ENCODE measurements at places on chromosomes 3 and 15.

GRCh38 chr3:99901200-99901926, 83.7 kb downstream of the CMSS1 start:
- DNase-seq = no peak

DNA sequence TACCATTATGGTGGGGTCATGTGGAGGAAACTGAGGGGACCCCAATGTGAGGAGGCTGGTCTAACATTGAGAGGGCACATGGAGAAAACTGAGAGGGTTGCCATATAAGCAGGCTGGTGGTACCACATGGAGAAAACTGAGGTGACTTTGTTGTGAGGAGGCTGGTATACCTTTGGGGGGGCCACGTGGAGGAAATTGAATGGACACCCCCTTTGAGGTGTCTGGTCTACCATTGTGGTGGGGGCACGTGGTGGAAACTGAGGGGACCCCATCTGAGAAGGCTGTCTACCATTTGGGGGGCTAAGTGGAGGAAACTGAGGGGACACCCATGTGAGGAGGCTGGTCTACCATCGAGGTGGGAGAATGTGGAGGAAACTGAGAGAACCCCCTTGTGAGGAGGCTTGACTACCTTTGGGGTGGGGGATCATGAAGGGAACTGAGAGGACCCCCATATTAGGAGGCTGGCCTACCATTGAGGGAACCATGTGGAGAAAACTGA, 163.8 kb downstream of the FBLN2 start:
- no peak for DNase-seq

GRCh38 chr3:100864471-100865250, 128.6 kb downstream of the ABI3BP start:
- no peak for DNase-seq

GRCh38 chr3:187623285-187623814, 46.8 kb downstream of the SST start:
- DNase-seq = no peak

- no peak for DNase-seq
These were observed 77.5 kb upstream of the PRR23C start for GRCh38 chr3:139122221-139122581.

DNA sequence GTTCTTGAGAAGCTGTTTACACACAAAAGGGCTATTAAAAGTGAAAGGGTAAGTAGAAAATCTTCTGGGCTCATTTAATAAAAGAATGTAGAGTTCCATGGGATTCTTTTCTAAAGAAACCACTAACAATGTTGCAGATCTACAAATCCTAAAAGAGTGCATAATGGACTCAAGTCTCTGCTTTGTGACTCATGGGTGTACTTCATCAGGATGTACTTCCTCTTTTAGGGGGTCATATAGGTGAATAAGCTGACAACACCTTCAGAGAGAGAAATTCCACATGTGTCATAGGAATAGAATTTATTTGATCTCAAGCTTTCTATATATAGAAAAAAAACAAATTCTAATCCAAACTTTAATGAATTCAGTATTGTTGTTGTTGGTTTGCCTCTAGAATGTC, 355.5 kb downstream of the TIGIT start:
- DNase-seq = no peak

GRCh38 chr3:194300382-194300758, 50.8 kb downstream of the CPN2 start:
- no peak for DNase-seq

DNA sequence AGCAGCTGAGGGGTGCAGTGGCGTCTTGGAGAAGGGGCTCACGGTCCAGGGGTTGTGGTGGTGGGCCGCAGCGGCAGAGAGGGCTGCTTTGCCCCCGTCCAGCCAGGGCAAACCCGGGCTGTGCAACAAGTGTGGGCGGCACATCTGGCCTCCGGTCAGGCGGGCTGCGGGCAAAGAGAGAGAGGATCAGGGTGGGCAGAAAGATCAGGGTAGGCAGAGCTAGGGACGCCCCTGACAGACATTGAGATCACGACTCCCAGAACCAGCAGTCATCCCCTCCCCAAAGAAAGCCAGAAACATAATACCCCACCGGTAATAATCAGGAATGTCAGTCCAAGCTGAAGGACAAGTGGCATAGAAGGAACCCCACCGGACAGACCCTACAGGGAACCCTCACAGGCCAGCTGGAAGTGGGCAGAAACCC, 6.8 kb downstream of the GATA2 start:
- no peak for DNase-seq

DNA sequence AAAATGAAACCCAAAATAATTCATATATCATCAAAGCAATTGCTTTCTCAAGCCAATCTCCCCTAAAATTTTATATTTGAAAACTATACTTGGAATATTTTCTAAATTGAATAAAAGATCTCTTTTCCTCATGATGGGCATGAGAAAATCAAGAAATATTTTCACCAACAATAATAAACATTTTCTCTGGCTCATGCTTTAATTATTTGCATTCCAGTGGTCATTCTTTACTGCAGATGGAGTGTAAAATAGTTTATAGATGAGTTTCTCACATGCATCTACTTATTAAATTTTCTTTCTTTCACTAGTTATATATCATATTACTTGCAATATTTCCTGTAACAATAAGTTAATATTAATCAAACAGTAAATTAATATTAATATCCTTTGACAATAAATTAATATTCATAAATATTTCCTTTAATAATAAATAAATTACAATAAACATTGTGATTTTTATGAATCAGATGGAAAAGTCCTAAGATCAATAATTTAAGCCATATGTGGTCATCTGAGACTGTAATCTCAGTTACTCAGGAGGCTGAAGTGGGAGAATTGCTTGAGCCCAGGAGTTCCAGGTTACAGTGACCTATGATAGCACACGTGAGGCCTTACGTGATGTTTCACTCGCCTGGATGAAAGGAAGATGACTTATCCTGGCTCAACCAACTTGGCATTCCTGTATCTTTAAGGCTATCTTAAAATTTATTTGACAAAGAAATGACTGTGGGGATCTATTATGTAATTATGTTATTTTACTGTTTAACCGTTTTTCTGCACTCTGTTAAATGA, 958.8 kb downstream of the ZPLD1 start:
- no peak for DNase-seq

GRCh38 chr15:89112341-89112971, 24.2 kb downstream of the ABHD2 start:
- no peak for DNase-seq

DNA sequence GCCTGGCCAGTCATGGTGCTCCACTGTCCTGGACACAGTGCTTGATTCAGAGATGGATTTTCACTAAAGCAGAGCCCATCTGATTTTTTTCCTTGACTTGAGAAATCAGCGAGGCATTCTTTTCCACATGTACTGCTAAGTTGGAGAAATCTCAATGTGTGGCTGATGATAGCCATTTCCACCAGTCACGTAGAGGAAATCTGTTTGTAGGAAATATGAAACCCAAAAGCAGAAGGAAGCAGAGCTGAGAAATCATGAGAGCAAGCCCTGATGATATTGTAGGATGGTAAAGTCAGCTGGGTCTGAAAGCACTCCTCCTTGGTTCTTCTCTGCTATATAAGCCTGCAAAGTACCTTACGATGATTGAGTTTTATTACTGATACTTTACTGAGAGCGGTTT, 1233.4 kb downstream of the ROBO2 start:
- DNase-seq = no peak

DNA sequence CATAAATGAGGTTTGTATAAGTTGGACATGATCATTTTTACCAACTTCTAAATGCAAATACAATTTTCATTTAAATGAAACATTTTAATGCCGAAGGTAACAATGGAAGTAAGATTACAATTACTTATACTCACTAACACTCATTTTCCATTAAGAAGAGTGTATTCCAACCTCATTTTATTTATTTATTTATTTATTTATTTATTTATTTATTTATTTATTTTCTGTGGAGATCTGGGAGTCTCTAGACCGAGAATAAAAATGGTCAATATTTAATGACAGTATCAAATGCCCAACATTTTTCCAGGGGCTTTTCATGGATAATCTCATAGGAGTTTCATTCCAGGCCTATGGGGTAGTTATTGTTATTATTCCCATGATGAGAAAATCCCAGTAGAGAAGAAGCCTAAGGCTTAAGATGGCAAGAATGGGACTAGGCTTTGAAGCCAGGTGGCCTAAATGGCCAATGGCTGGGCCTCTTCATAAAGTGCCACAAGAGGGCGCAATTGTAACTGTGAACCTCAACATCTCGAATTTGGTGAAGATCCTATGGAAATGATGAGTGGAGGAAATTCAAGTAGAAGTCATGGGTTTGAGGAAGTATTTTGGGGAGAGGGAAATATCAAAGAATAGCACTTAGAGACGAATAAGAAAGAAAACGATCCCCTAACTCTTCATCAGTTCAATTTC, 21.3 kb downstream of the VGLL3 start:
- no peak for DNase-seq

- DNase-seq = no peak
These were observed 79.3 kb downstream of the TNIK start for GRCh38 chr3:171380711-171381425.

DNA sequence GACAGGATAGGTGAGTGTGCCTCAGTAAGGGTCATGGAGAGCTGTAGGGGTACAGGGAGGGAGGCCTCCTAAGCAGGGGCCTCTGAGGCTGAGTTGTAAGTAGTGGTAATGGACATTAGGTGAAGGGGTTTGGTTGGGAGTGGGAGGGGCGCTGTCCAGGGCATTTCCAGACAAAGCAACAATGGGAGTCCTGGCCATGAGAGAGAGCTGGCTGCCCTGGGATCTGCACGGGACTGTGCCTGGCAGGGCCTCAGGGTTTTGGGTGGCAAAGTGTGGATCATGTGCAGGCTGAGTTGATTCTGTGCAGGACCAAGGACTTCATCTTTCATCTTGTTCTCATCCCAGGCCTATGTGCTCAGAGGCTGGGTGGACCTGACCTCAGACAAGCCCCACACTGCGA, 4.6 kb downstream of the TTC21A start:
- no peak for DNase-seq

DNA sequence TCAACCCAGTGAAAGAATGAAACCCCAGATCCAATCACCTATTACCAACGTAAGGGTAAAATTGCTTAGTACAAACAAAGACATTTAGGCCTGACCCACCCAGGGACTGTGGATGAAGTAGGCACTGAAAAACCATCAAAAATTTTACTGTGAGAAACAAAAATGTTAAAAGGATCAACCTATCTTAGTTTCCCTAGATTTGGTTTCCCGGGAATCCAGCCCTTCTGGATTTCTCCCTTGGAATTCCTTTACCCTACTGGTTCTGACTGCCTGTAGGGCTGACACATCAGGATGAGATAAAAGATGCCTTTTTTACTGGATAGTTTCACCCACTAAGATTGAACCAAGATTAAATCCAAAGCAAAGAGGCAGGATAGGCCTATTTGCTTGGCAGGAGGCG, 102.7 kb downstream of the SCAPER start:
- DNase-seq = no peak

- DNase-seq = no peak
These were observed 261.6 kb upstream of the LYSMD4 start for GRCh38 chr15:99994849-99995248.

- no peak for DNase-seq
These were observed 50.1 kb downstream of the CADPS start for GRCh38 chr3:62824965-62825592.

GRCh38 chr3:39184081-39184967, 8.1 kb downstream of the XIRP1 start:
- DNase-seq = no peak

- DNase-seq = no peak
These were observed 381.2 kb upstream of the ATP11B start for GRCh38 chr3:182412066-182412465.

DNA sequence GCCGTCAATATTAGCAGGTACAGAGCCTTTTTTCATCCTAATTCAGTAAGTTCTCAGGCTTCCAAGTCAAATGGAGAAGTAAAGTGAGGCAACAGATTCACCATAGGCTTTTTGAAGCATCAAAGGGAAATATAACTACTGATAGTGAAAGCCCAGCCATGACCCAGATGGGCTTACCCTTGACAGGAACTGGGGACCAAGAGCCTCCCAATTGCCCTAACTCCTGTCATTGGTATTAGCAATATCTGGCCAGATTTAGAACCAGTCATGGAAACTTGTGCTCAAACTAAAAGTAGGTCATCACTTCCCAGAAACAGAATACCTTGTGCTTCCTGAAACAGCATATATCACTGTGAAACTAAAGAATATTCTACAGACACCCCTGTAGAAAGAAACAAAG, 33.0 kb downstream of the NME9 start:
- no peak for DNase-seq

GRCh38 chr3:181134873-181135272, 145.3 kb upstream of the DNAJC19 start:
- no peak for DNase-seq

GRCh38 chr3:83248454-83248853, 1487.0 kb upstream of the GBE1 start:
- DNase-seq = no peak

Measured in NCI-H1436 treated with DMSO at 0.1 percent for 48 hours (cell line).